ENCODE measurements at places on chromosomes 2 and 18.
A peak's percentile ranks its signal among the peaks of the same experiment; 100 is the strongest.

GRCh38 chr18:42509750-42510415 is 554.8 kb downstream of the PIK3C3 start:
- no peak overlapping the region for H3K27ac ChIP-seq
- H3K4me1 ChIP-seq, result no peaks in the 10 kb centered on the region
- H3K36me3 ChIP-seq, result no peaks in the 10 kb centered on the region
- no peaks in the 10 kb centered on the region for H3K27me3 ChIP-seq

DNA sequence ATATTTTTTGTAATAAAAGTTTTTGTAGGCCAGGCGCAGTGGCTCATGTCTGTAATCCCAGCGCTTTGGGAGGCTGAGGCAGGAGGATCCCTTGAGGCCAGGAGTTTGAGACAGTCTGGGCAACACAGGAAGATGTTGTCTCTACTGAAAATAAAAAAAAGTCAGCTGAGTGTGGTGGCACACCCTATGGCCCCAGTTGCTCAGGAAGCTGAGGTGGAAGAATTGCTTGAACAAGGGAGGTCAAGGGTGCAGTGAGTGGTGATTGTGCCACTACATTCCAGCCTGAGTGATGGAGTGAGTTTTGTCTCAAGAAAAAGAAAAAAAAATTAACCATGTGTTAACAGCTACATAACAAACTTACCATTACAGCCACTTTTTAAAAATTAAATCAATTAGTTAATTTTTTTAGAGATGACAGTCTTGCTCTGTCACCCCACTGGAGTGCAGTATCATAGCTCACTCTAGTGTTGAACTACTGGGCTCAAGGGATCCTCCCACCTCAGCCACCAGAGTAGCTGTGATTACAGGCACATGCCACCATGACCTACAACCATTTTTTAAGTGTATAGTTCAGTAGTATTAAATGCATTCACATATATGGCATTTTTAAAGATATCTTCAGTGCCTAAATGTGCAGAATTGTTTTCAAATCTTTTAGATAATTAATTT is 67.2 kb upstream of the ACYP2 start:
- no peaks in the 10 kb centered on the region for H3K4me1 ChIP-seq
- no peak overlapping the region for H3K27ac ChIP-seq
- H3K36me3 ChIP-seq, result peaks cover 1% of the 10 kb centered on the region
- no peak for DNase-seq
- no peaks in the 10 kb centered on the region for H3K27me3 ChIP-seq

GRCh38 chr2:45439788-45440773 is 171.0 kb downstream of the SRBD1 start:
- no peaks in the 10 kb centered on the region for H3K4me1 ChIP-seq
- H3K27ac ChIP-seq, result no peak overlapping the region
- H3K4me3 ChIP-seq, result no peak overlapping the region
- no peaks in the 10 kb centered on the region for H3K36me3 ChIP-seq
- DNase-seq, result no peak

GRCh38 chr18:59540346-59540745 is 156.9 kb downstream of the CCBE1 start:
- H3K36me3 ChIP-seq, result no peaks in the 10 kb centered on the region
- no peaks in the 10 kb centered on the region for H3K27me3 ChIP-seq
- H3K27ac ChIP-seq, result no peak overlapping the region
- no peak for DNase-seq

DNA sequence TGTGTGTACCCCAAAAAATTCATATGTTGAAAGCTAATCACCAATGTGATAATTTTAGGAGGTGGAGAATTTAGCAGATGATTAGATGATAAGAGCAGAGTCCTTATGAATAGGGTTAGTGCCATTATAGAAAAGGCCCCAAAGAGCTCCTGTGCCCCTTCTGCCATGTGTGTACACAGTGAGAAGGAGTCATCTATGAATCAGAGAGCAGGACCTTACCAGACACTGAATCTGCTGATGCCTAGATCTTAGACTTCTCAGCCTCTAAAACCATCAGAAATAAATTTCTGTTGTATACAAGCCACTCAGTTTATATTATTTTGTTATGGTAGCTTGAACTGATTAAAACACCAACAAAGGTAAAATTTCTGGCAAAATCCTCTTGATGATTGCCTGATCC is 560.0 kb upstream of the CDH2 start:
- H3K4me1 ChIP-seq, result no peaks in the 10 kb centered on the region
- no peaks in the 10 kb centered on the region for H3K36me3 ChIP-seq
- H3K4me3 ChIP-seq, result no peak overlapping the region
- DNase-seq, result no peak
- no peaks in the 10 kb centered on the region for H3K27me3 ChIP-seq

GRCh38 chr2:176138923-176139660 is 9.6 kb downstream of the HOXD8 start:
- no peak overlapping the region for H3K27ac ChIP-seq
- H3K27me3 ChIP-seq, result peaks cover 82% of the 10 kb centered on the region
- DNase-seq, result no peak
- no peak overlapping the region for H3K4me3 ChIP-seq
- H3K4me1 ChIP-seq, result no peaks in the 10 kb centered on the region
- H3K36me3 ChIP-seq, result no peaks in the 10 kb centered on the region

DNA sequence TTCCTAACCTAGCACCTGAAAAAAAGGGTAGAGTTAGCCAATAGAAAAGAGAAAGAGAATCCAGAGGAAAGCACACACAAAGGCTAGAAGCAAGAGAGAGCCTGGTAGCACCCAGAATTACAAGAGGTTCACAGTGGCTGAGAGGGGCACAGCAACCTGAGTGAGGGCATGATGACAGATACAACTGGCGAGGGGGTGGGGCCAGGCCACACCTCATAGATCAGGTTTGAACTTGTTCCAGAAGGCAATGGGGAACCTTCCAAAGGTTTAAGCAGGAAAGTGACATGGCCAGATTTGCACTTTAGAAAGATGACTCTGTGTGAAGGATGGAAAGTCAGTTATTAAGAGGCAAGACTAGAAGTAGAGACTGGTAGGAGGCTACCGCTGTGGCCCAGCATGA is 148.0 kb downstream of the TTC32 start:
- DNase-seq, result no peak
- no peaks in the 10 kb centered on the region for H3K36me3 ChIP-seq
- no peak overlapping the region for H3K4me3 ChIP-seq
- no peak overlapping the region for H3K27ac ChIP-seq

GRCh38 chr2:25229279-25230197 is 61.2 kb upstream of the POMC start:
- H3K4me1 ChIP-seq, result peaks cover 5% of the 10 kb centered on the region
- H3K27me3 ChIP-seq, result no peaks in the 10 kb centered on the region
- H3K36me3 ChIP-seq, result peaks cover 8% of the 10 kb centered on the region
- H3K4me3 ChIP-seq, result no peak overlapping the region
- peak; percentile 64 for DNase-seq

DNA sequence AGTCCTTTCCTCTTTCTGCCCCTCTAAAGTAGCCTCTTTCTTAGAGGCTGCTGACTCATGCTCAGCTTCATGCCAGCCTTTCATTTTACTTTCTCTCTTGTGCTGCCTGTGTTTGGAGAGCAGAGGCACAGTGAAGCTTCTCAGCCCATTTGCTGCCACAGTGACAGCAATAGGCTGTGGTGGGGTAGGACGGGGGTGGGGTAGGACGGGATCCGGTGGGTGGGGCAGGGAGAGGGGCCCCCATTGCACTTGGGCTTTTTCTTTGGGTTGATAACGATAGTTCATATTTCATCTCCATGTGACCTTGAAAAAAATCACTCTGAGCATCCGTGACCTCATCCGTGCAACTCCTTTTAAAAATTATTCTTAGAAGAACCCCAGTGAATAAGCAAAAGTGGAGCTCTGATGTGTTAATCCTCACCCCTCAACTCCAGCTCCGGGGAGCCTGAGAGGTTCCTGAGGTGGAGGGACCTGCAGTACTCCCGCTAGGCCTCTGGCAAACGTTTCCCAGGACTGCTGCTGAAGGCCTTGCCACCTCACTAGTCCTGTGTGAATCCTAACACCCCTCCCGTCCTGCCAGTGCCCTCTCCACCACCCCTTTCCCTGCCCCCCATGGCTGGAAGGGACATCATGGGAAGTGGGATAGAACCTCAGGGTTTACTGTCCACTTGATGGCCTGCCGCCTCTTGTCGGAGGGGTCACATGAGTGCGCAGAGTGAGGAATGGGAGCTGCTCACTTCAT is 70.8 kb downstream of the INPP4A start:
- DNase-seq, result peak; percentile 51
- H3K27me3 ChIP-seq, result no peaks in the 10 kb centered on the region
- no peaks in the 10 kb centered on the region for H3K36me3 ChIP-seq
- H3K4me3 ChIP-seq, result no peak overlapping the region
- peaks cover 25% of the 10 kb centered on the region for H3K4me1 ChIP-seq

DNA sequence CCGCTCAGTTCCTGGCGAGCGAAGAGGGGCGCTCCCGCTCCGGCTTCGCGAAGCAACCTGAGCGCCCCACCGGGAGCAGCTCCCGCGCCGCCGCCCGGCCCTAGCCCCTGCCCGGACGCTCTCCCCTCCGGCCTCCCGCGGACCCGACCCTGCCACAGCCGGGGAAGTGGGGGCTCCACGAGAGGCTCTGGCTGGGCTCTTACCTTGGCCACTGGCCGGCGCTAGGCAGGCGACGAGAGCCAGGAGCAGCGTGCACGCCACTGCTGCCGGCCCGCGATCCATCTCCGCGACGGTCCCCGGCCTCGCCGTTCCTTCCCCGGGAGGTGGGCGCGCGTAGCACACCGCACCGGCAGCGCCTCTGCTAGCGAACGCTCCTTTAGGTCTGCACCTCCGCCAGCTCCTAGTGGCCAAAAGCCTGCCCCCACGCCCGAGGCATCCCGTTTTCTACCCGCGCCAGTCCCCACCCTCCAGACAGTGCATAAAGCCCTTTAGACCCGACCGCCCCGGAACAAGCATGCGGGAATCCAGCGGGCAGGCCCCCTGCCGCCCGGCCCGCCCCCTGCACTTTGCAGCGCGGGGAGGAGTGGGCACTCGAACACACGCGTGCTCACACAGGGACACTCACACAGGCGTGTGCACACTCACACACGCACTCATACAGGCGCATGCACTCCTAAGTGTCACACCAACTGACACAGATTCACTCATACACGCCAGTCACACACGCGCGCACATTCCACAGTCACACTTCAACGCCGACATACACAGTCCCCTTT is at the start of gene LRP2:
LRP2 (minus strand) TSS at position 417 of the 776 bp plus-strand sequence; CDS start at position 282, 135 bp downstream.
- H3K36me3 ChIP-seq, result no peaks in the 10 kb centered on the region
- peak; percentile 32 for DNase-seq
- no peaks in the 10 kb centered on the region for H3K4me1 ChIP-seq
- H3K4me3 ChIP-seq, result no peak within 1 kb of the TSS

- H3K4me3 ChIP-seq, result no peak overlapping the region
- peaks cover 20% of the 10 kb centered on the region for H3K4me1 ChIP-seq
- peak overlapping the region; percentile 28 for H3K27ac ChIP-seq
- peak; percentile 91 for DNase-seq
These were observed 94.3 kb downstream of the LIPG start for GRCh38 chr18:49656073-49656692.

GRCh38 chr18:3329471-3329870 is 67.5 kb downstream of the MYL12B start:
- H3K27ac ChIP-seq, result peak overlapping the region; percentile 66
- H3K27me3 ChIP-seq, result no peaks in the 10 kb centered on the region
- peak; percentile 95 for DNase-seq

GRCh38 chr2:106323337-106324013 is 129.4 kb upstream of the UXS1 start:
- H3K4me3 ChIP-seq, result no peak overlapping the region
- no peaks in the 10 kb centered on the region for H3K36me3 ChIP-seq
- no peak for DNase-seq
- H3K4me1 ChIP-seq, result no peaks in the 10 kb centered on the region
- H3K27me3 ChIP-seq, result no peaks in the 10 kb centered on the region

GRCh38 chr2:233584210-233584609 is 17.6 kb upstream of the USP40 start:
- H3K4me1 ChIP-seq, result no peaks in the 10 kb centered on the region
- no peaks in the 10 kb centered on the region for H3K27me3 ChIP-seq
- H3K36me3 ChIP-seq, result no peaks in the 10 kb centered on the region
- H3K27ac ChIP-seq, result no peak overlapping the region
- DNase-seq, result no peak

DNA sequence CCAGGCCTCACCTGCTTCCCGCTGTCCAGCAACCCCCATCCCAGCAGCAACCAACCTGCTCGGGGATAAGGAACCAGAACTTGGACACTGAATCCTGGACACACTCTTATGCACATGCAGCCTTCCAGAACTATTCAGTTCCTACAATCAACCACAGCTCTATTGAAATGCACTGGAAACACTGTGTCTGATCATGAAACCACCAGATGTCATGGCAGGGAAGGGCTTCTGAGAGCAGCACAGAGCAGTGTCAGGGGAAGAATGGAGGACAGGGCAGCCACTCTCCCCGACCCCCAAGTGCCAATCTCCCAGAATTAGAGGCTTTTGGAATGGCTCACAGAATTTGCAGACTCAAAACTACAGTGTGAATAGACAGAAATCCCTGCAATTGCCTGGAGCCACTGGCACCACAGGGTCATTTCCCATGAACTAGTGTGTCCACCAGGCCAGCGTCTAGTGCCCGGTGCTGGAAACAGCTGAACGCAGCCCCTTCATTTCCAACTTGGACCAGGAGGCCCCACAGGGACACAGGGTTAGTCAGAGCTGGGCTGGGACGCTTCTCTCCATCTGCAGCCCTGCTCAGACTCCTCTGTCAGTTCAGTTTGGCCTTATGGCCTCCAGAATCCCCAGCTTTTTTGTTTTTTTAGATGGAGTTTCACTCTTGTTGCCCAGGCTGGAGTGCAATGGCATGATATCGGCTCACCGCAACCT is 25.5 kb downstream of the MRPL35 start:
- H3K4me3 ChIP-seq, result no peak overlapping the region
- no peaks in the 10 kb centered on the region for H3K36me3 ChIP-seq
- H3K27me3 ChIP-seq, result no peaks in the 10 kb centered on the region
- H3K27ac ChIP-seq, result no peak overlapping the region

DNA sequence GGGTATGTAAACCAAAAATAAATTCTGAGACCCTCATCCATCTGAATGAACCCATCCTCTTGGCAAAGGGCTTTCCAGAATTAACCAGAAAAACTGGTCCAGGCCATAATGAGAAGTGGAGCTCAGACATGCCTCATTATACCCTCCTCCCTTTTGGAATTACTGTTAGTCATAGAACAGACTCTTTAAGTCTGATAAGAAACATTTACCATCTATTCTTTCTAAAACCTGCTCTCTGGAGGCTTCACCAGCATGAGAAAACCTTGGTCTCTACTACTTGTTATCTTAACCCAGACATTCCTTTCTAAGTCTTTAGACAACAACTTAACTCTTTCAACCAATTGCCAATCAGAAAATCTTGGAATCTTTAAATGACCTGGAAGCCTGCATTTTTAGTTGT is 82.8 kb downstream of the QPCT start:
- no peak for DNase-seq
- no peak overlapping the region for H3K27ac ChIP-seq
- H3K4me1 ChIP-seq, result no peaks in the 10 kb centered on the region
- H3K27me3 ChIP-seq, result no peaks in the 10 kb centered on the region
- H3K36me3 ChIP-seq, result no peaks in the 10 kb centered on the region

Measured in mesendoderm (in vitro differentiated cells).